ENCODE measurements at places on chromosomes 2 and 18. TPM values are rescaled to one million over a fixed set of nuclear protein-coding genes. Genes with fewer than 3 reads are reported as not detected.

DNA sequence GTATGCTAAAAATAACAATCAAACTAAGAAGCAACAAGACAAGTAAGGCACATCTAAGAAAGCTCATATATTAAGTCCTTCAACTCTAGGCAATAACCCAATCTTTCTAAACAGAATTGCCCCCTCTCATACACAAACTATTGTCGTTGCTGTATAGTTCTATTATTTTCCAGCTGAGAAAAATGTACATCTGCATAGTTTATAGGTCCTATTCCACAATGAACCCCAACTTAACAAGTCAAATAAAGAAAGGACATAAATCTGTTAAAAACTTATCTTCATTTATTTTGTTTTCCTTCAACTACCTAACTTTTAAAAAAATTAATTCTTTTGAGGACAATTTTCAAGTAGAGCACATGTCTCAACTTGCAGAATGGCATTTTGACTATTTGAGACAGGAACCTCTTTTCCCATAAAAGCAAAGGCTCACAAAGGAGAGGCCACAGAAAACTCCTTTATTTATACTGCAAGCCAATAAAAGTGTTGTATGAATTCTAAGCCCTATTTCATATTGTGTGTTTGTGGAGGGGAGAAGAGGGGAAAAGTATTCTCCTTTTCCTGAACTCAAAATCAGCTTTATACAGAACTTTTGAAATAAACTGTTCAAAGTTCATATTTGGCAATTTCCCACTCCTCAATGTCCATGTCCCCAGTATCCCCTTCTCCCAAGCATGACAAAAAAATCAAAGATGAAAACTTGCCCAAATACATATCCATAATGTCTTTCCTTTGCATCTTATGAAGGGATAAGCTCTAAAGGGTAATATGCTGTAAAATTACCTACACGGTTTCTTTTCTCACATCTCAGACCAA lies 37.4 kb downstream of the RTN4 start:
- DNase-seq = no peak

GRCh38 chr2:105494683-105495425 lies 96.0 kb upstream of the FHL2 start:
- peak; percentile 62 for DNase-seq

GRCh38 chr18:9237981-9238380 lies 96.6 kb upstream of the TWSG1 start:
- no peak for DNase-seq

DNA sequence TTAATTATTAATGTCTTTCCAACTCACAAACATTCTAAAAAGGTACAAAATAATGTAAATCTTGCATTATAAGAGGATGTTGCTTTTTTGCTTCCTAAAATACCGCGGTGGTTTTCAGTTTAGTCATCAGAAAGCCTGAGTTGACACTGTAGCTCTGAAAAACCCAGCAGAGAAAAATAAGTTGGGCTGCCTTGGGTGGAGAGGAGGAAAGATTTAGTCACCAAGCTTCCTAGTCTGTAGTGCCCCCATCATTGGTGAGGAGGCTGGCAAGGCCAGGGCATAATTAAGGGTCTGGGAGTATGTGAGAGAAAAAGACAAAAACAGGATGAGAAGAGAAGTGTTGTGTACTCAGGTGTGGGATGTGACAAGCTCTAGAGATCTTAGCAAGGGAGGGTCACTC lies 5.7 kb downstream of the PTPRM start:
- DNase-seq = no peak

GRCh38 chr2:146623771-146624170 lies 1221.1 kb upstream of the ACVR2A start:
- no peak for DNase-seq

DNA sequence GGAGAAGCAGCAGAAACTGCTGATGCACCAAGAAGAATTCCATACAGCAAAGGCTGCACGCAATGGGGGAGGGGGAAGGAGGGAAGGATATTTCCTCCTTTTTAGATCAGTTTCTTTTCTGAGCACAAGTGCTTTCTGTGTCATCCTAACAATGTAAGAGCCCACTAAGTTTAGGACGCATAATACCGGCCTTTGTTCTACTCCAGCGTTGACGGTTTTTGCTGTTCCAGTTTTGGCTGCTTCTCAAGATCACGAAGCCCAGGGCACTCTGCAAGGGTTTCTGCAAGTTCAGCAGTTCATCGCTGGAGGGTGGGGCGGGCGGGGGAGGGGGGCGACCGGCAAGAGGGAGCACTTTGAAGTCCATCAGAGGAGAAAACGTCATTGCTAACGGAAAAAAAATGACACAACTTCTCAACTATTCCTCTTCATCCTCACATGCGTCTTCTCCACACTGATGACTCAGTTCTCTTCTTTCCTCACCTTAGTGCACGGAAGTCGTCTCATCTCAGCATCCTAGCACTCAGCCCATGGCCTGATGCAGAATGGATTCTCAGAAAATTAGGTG lies 8.7 kb downstream of the FAM178B start:
- no peak for DNase-seq

Gene OXER1
- 0.53 TPM for total RNA-seq

Gene FOXD4L1
- total RNA-seq = 0.21 TPM

Gene CACNB4
- 0.71 TPM for total RNA-seq

Gene SP3
- 49.0 TPM for total RNA-seq

All from left cardiac atrium (tissue), 4 donors.